ENCODE measurements at places on chromosomes 7 and 10. TPM values are rescaled to one million over a fixed set of nuclear protein-coding genes. Genes with fewer than 3 reads are reported as not detected.

DNA sequence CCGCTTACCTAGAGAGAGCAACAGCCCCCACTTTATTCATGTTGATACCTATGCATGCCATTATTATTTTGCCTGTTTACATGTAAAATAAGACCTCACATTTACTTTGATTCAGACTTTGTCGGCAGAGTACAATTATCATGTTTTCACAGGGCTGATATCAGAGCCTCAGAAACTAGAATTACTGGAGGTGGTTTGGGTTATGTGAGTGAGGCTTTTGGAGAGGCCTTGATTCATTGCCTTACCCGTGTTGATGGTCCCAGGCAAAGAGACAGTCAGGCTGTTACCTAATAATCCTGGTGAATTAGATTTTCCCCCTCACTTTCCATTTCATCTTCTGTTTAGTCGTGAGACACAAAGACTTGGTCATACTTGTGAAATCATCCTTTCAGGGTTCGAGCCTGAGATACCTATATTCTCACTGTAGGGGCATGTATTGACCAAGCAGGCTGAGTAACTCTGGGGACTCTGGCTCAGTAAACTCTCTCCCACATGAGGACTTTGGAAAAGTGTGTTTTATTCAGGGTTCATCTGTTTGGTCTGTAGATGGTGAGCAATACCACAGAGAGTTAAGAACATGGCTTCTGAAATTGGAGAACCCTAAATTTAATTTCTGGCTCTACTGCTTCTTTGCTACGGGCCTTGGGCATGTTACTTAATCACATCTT lies 150.9 kb downstream of the CELF2 start:
- H3K4me1 ChIP-seq, result peaks cover 15% of the 10 kb centered on the region
- H3K4me3 ChIP-seq, result no peak overlapping the region
- H3K36me3 ChIP-seq, result peaks cover 20% of the 10 kb centered on the region

- H3K4me3 ChIP-seq, result peak overlapping the region; percentile 76
- no peak for DNase-seq
- H3K36me3 ChIP-seq, result peaks cover 12% of the 10 kb centered on the region
Measured at GRCh38 chr10:93894516-93895378, 969 bp downstream of the SLC35G1 start.

DNA sequence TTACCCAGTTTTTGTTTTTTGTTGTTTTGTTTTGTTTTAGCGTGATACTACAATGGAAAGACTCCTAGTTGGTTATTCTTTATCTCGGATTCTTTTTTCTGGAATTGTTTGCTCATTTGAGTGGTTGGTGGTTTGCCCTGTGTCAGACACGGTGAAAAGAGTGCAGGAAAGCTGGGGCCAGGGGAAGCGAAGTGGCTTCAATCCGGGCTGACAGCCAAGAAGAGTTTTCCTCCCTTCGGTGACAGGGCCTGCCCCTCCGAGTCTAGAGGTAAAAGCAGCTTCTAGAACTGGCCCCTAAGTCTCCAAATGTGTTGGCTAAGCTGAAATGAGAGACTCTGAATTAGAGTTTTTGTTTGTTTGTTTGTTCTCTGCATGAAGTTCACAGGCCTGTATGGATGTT lies 5.7 kb upstream of the AP5Z1 start:
- peaks cover 2% of the 10 kb centered on the region for H3K36me3 ChIP-seq
- peaks cover 18% of the 10 kb centered on the region for H3K4me1 ChIP-seq
- no peak overlapping the region for H3K4me3 ChIP-seq
- no peak overlapping the region for H3K27ac ChIP-seq
- H3K27me3 ChIP-seq, result no peaks in the 10 kb centered on the region

DNA sequence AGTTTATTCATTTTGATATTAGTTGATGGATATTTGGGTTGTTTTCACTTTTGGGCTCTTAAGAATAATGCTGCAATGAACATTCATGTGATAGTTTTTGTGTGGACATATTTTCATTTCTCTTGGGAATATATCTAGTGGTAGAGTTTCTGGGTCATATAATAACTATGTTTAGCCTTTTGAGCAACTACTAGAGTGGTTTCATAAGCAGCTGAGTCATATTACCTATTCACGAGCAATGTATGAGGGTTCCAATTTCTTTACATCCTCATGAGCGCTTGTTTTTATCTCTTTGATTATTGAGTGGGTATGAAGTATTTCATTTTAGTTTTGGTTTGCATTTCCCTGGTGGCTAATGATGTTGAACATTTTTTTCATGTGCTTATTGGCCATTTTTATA lies 182.6 kb downstream of the PON1 start:
- no peaks in the 10 kb centered on the region for H3K36me3 ChIP-seq
- no peaks in the 10 kb centered on the region for H3K4me1 ChIP-seq
- no peak overlapping the region for H3K27ac ChIP-seq
- no peak overlapping the region for H3K4me3 ChIP-seq
- H3K27me3 ChIP-seq, result no peaks in the 10 kb centered on the region
- DNase-seq, result no peak

DNA sequence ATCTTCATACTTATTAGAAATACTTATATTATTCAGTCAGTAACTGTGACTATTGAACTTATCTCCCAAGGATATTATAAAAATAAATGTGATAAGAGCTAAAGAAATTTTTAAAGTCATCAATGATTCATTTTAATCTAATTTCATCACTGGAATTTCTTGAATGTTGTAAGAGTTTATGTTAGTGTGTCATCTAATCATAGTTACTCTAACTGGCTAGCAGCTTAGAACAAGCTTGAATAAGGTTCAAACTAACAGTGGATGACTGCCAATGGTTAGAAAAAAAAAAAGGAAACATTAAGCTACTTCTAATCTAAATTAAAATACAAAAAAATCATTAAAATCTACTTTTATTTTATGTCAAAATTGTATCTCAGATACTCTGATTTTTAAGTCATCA lies 1066.3 kb downstream of the CNTNAP2 start:
- H3K4me1 ChIP-seq, result no peaks in the 10 kb centered on the region
- H3K27me3 ChIP-seq, result no peaks in the 10 kb centered on the region
- no peak overlapping the region for H3K27ac ChIP-seq

- H3K4me3 ChIP-seq, result no peak overlapping the region
- H3K27ac ChIP-seq, result no peak overlapping the region
- H3K27me3 ChIP-seq, result no peaks in the 10 kb centered on the region
- H3K36me3 ChIP-seq, result no peaks in the 10 kb centered on the region
- peaks cover 71% of the 10 kb centered on the region for H3K4me1 ChIP-seq
Measured at GRCh38 chr10:26805567-26806245, 55.1 kb downstream of the ABI1 start.

GRCh38 chr10:132104471-132105301 lies 38.9 kb downstream of the JAKMIP3 start:
- H3K27ac ChIP-seq, result no peak overlapping the region
- H3K4me3 ChIP-seq, result no peak overlapping the region
- no peak for DNase-seq
- H3K36me3 ChIP-seq, result no peaks in the 10 kb centered on the region
- no peaks in the 10 kb centered on the region for H3K4me1 ChIP-seq
- peaks cover 10% of the 10 kb centered on the region for H3K27me3 ChIP-seq

DNA sequence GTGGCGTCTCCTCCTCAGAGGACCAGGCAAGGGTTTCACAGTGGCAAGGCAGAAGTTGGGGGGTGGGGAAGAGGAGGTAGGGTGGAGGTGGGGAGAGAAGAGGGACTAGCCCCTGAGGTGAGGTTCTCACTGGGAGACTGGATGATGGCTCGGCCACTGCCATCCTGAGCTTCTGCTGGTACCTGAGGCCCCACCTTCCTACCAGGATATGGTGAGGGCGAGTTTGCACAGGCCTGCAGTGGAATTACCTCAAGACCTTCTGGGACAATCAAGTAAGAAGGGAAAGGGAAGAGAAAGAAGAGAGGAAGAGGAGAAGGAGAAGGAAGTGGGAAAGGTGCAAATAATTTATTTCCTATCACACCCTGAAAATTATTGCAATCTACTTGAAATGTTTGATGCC lies 111.8 kb upstream of the GDF10 start:
- H3K4me1 ChIP-seq, result no peaks in the 10 kb centered on the region
- DNase-seq, result no peak
- no peak overlapping the region for H3K27ac ChIP-seq
- H3K4me3 ChIP-seq, result no peak overlapping the region
- H3K27me3 ChIP-seq, result no peaks in the 10 kb centered on the region
- no peaks in the 10 kb centered on the region for H3K36me3 ChIP-seq

DNA sequence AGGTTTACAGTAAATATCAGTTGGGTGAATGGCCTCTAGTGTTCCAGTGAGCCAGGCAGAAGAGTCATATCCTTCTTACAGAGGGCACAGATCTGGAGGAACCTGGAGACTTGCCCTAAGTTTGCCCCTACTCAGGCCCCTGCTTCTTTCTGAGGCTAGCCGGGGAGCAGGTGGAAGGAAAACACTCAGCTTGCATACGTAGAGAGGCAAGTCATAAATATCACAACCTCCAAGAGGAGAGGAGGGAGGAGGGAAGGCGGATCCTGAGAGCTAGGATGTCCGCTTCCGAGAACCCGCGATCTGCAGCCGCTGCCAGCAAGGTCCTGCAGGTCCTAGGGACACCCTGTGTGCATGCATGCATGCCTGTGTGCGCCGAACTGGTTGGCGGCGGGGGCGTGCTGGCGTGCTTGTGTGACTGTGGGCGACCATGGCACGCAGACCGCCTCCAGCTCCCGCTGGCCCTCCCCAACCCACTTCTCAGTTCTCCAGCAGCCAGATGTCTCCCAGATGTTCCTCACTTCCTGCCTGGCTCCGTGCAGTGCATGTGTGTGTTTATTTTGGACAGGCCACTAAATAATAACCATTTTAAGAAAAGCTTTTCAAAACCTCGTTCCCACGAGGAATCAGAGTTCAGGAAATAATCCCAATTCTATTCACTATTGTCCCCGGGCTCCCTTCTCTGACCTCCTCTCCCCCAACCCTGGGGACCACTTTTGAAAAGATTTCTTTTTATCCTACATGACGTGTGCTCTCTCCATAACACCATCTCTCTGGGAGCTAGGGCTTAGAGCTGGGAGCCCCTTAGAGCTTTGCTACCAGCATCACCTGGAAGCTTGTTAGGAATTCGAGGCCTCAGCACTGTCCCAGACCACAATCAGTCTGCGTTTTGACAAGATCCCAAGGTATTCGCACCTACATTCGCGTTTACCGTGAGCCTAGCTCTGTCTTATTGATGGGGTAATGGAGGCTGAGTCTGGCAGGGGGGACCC lies 32.4 kb downstream of the UNC5B start:
- H3K36me3 ChIP-seq, result no peaks in the 10 kb centered on the region
- DNase-seq, result no peak
- no peak overlapping the region for H3K4me3 ChIP-seq

- H3K27ac ChIP-seq, result no peak overlapping the region
- no peak for DNase-seq
- no peaks in the 10 kb centered on the region for H3K36me3 ChIP-seq
Measured at GRCh38 chr10:1412531-1413189, 324.7 kb downstream of the ADARB2 start.

- H3K4me1 ChIP-seq, result no peaks in the 10 kb centered on the region
- H3K4me3 ChIP-seq, result no peak overlapping the region
- DNase-seq, result no peak
- H3K36me3 ChIP-seq, result no peaks in the 10 kb centered on the region
- no peaks in the 10 kb centered on the region for H3K27me3 ChIP-seq
Measured at GRCh38 chr10:130558746-130559546, 422.8 kb downstream of the GLRX3 start.

- no peak for DNase-seq
- no peaks in the 10 kb centered on the region for H3K36me3 ChIP-seq
- H3K27me3 ChIP-seq, result peaks cover 2% of the 10 kb centered on the region
- no peak overlapping the region for H3K27ac ChIP-seq
- H3K4me3 ChIP-seq, result no peak overlapping the region
Measured at GRCh38 chr10:31063841-31064240, 32.2 kb upstream of the ZNF438 start.

DNA sequence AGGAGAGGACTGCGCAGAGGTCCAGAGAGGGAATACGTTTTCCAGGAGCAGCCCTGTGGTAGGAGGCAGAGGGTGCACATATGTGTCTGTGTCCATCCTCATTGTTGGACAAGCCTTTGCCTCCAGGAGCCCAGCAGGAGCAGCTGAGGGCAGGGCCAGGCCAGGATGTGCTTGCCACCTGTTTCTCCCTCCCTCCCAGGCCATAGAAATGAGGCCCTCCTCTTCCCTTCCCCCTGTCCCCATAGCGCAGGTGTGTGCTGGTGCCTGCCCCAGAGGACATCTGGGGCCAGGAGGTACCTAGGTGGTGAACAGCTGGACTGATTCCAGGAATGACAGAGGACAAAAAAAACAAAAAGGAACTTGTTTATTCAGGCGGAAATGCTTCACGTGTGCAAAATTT lies 10.5 kb upstream of the CXCL12 start:
- no peaks in the 10 kb centered on the region for H3K4me1 ChIP-seq
- DNase-seq, result no peak
- H3K27me3 ChIP-seq, result peaks cover 16% of the 10 kb centered on the region
- H3K4me3 ChIP-seq, result no peak overlapping the region

ZRANB1 gene
- 10.8 TPM for total RNA-seq

NACAD gene
- 0.05 TPM for total RNA-seq

SPDYE1 gene
- not detected for total RNA-seq

SFTPA1 gene
- total RNA-seq, result not detected

MMRN2 gene
- total RNA-seq, result not detected
